ENCODE measurements at places on chromosomes 2 and 18.

DNA sequence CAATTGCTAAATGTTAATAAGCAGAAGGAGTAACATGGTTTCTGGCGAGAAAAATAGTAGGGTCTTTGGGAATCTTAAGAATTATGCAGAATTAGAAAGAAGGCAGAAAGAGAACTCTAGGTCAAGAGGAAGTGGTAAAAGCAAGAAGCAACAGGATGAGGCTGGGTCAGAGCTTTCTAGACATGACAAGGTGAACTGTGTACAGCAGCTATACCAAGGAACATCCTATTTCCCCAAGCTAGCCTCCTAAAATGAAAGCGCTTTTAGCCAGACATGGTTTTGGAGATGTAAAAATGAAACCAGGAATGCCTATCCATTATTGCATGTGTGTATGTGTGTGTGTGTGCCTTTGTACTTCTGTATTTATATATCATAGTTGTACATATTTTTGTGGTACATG, 42.3 kb upstream of the STAT1 start:
- no peak for DNase-seq

- DNase-seq = no peak
Measured at GRCh38 chr2:149399934-149400615, 69.7 kb downstream of the LYPD6 start.

- no peak for DNase-seq
Measured at GRCh38 chr2:217538719-217539118, 464.1 kb downstream of the TNS1 start.

- no peak for DNase-seq
Measured at GRCh38 chr2:226802573-226802972, 3.0 kb upstream of the IRS1 start.

DNA sequence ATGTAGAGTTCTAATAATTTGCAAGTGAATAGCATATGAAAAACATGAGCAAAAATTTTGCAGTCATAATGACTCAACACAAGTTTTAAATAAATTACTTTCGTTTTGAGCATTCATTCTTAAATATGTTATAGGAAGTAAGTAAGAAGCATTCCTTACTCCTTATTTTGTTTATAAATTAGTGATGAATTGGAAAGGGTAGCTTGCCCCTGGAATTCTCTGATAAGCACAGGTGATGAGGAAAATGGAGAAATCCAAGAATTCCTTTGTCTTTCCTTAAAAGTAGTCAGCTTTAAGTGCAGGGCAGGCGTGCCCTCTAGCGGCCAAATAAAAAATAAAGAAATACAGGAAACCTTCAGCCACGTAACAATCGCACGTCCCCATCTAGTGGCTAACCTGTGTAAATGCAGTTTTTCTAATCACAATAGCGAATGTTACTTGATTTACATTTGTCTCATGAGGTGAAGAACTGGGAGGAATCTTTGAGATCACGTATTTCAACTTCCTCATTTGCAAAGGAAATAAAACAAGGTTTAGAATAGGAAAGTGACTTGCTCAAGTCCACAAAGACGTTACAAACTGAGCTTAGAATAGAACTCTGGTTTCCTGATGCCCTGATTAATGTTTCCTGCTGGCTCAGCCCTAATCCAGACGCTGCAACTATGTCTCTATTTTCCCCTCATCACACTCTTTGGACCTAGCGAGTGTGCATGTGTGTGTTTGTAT, 47.2 kb upstream of the ZNG1B start:
- peak; percentile 35 for DNase-seq

DNA sequence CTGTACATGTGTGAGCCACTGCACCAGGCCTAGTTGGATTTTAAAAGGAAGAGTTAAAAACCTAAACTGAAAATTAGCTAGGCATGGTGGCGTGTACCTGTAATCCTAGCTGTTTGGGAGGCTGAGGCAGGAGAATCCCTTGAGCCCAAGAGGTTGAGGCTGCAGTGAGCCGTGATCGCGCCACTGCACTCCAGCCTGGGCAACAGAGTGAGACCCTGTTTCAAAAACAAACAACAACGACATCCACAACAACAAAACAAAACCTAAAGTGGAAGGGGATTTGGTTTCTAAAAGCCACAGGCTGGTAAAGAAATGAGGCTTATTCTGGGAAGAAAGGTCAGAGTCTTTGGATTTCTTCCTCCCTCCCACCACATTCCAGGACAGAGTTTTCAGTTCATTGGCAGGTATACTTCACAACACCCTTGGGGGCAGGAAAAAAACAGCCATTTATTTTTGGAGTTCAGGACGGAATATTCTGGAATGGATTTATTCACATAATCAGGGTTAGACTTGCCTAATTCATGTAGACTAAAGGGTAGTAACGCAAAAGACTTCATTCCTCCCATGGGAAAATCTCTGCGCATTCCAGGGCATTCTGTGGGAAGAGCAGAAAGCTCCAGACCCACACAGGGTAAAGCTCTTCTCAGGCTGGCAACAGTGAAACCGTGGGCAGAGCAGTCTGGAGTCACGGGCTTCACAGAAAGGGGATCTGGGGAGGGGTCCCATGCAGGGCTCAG, 34.9 kb downstream of the TEX44 start:
- DNase-seq = no peak

- no peak for DNase-seq
Measured at GRCh38 chr2:65577654-65578053, 145.3 kb upstream of the SPRED2 start.

DNA sequence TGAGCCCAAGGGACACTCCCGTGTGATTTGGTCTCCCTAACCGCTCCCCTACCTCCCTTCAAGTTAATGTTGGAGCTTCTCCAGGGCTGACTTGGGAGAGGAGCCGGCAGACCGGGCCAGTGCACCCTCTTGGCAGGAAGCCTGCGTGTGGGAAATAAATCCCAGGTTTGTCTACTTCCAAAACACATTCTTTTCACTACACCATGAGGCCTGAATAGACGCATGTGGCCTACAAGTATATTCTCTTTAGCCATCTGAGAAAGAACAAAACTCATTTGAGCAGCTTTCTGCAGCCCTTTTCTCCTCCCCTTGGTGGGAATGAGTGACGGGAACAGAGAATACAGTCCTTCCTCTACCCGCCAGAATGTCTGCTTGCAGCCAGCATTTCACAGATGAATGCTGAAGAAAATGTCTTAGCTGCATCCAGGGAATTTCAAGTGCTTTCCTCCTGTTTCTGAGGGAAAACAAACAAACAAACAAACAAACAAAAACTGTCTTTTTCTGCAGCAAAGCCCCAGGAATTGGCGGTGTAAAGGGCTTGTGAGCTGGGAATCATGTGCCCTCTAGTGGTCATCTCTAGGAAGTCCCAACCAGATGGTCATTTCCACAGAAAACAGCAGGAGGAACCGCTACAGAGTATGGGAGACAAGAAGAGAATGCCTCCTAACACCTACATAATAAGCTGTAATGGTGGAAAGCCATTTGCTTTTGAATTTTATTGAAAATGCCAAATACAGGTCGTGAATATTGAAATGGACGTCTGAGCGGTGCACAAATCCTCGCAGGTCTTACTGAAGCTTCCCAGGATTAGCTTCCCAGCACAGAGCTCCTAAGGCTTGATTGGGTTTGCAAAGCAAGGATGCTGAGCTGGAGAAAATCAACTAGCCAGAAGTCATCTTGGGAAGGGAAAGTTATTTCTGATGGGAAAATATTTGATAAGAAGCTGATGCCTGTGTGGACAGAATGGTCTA, 41.2 kb upstream of the DAPL1 start:
- DNase-seq = peak; percentile 20

DNA sequence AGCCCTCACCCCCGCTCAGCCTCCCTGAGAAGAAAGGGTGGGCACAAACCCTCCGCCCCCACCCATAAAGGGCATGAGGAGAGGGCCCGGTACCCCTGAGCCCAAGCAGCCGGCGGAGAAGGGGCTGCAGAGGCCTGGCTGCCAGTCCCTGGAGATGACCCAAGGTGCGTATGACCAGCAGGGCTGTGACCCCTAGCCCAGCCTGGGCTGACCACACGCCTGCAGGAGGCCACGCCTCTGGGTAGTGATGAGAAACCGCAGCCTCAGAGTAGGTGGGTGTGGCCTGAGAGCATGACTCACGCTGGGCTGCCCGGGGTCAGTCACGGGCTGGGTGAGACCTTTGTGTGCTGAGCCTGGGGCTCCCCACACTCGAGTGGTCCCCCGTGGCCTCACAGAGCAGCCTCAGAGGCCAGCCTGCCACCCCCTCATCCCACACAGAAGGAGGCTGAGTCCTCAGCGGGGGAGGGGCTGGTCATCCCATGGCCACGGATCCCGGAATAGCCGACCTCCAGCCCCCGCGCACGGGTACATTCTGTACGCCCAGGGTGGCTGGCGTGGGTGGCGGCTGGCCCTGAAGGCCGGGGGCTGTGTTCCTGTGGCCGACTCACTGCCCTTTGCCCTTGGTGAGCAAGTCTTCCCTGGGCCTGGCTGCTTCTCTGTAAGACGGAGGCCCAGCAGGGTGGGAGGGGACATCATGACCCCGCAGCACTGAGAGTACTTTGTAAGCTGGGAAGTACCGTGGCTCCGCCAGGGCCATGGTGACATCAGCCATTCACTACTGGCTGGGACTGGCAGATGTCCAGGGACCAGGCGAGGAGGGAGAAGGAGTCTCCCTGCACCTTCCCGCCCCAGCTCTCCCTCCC, 110.8 kb upstream of the OTOS start:
- DNase-seq = no peak

DNA sequence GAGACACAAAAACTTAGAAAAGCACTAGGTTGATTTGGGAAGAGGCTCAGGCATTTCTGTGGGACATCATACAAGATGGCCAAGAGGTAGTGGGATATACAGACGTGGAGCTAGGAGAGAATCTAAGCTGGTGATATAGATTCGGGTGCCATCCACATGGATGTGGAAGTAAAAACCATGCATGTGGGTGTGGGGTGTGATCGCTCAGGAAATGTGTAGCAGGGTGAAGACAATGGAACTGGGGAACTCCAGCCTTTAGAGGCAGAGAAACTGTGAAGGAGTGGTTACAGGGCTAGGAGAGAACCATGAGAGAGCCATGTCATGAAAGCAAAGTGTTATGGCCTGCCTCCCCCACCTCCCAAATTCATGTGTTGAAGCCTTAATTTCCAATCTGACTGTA, 43.0 kb upstream of the CTLA4 start:
- DNase-seq = no peak

GRCh38 chr2:2899826-2900225, 477.8 kb downstream of the EIPR1 start:
- DNase-seq = no peak

DNA sequence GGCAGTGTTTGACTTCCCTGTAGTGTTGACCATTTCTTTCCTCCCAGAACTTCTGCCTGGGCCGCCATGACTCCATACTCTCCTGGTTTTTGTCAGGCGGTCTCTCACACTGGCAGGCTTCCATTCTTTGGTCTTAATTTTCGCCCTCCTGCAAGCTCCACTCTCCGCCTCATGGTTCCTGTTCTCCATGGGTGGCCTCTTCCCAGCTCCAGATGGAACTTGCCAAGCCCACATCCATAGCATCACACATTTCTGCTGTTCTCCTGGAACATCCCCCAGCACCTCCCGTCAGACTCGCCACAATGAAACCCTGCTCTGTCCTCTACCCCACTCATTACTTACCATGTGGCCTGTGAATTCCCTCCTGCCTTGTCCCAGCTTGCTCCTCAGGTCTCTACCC, 896 bp upstream of the AFF3 start:
- DNase-seq = no peak

- no peak for DNase-seq
Measured at GRCh38 chr2:31223026-31223425, 5.7 kb upstream of the CAPN14 start.

DNA sequence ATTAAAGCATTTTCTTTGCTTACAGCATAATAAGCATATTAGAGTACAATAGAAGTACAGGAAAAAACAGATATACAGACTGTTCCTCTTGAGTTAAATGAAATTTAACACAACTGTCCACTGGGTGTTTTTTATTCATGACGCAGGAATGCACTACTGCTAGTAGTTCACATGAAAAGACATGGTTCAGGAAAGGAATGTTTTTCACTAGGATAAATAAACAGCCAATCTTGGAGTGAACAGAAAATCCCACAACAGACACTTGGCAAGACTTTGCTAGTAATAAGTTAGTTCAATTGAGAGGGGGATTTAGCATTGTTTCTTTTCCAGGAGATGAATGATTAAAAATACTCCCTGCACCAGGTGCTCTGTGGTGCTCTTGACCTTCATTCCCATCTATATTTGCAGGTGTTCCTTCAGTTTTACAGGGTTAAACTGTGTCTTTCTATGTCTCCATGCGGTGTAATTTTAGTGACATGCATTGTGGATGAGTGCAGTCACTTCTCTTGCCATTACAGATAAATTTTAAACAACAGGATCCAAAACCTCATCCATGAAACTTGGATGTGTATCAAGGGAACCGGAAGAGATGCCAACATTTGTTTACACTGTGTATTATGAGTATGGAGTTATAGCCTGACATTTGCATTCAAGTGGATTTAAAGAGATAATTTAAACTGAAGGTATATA, 796.6 kb downstream of the DSC3 start:
- no peak for DNase-seq

- no peak for DNase-seq
Measured at GRCh38 chr2:234330902-234331301, 166.0 kb downstream of the ARL4C start.

- no peak for DNase-seq
Measured at GRCh38 chr2:63364866-63365265, 223.4 kb downstream of the WDPCP start.

GRCh38 chr2:96869822-96870625, at the start of gene SEMA4C:
TSS of gene SEMA4C (minus strand) at chr2:96870080. CDS start at chr2:96867886, 2,194 bp downstream.
- peak; percentile 62 for DNase-seq

GRCh38 chr2:225008179-225008856, 34.0 kb downstream of the DOCK10 start:
- no peak for DNase-seq

- no peak for DNase-seq
Measured at GRCh38 chr2:98634406-98635092, 26.2 kb downstream of the UNC50 start.

GRCh38 chr18:63817441-63818051, 42.3 kb downstream of the SERPINB7 start:
- no peak for DNase-seq

DNA sequence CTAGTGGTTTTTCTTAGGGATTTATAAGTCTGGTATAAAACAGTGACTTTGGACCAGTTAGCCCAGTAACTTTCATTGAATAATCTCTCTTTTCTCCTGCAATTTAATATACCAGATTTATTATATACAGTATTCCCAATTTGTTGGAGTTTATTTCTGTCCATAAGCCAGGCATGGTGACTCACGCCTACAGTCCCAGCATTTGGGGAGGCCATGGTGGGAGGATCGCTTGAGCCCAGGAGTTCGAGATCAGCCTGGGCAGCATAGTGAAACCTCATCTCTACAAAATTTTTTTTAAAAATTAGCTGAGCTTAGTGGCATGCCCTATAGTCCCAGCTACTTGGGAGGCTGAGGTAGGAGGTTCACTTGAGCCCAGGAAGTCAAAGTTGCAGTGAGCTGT, 26.7 kb downstream of the CNNM4 start:
- DNase-seq = no peak

GRCh38 chr2:50859110-50859509, 172.8 kb downstream of the NRXN1 start:
- no peak for DNase-seq

Data from GM12891 (cell line).